Keratinocyte (primary cell): ENCODE measurements at places on chromosomes 12 and 14.

DNA sequence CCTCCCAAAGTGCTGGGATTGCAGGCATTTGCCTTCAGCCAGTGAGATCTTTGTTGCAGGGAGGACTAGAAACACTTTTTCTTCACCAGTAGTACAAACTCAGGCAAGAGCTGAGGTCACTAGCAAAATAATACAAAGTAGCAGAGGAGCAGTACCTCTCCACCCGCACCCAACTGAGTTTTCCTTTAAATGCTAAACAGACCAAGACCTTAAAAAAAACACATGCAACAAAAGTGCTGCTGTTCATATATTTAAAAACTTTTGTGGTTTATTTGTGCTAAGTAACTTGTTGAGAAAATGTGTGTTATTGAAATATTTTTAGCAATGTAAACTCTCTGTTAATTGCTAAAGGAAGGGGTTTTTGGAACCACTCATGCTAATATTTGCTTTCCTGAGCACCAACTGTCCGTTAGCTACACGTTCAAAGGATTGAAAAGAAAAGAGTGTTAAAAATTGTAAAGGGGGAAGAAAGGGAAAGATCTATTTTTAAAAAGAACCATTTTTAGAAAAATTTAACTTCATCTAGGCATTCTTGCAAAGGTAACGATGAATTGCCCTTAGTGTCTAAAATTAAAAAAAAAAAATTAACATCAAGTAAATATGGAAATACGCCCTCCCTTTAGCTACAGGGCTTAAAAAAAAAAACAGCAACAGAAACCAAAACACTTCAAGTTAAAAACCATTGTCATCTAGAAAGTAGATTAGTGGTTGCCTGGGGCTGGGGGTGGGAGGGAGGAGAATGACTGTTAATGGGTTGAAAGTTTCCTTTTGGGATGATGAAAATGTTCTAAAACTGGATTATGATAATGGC lies 114.0 kb upstream of the KRAS start:
- DNase-seq: no peak

DNA sequence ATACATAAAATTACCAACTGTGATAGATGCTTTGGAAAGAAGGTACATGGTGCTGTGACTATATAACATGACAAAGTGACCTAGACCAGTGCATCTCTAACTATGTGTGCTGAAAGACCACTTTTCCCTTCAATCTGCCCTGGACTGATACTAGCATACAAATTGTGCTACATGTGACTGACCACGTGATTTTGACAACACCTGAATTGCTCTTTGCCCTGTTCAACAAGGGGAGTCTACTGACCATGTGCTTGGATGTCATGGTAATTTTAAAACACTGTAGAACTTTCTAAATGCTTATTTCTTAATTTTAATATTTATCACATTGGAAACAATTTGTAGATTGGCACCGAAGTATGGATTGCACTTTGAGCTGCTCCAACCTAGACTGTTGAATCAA lies 142.4 kb downstream of the CAND1 start:
- DNase-seq: no peak

- no peak for DNase-seq
These were observed 147.6 kb downstream of the FOXN3 start for GRCh38 chr14:89269404-89269803.

DNA sequence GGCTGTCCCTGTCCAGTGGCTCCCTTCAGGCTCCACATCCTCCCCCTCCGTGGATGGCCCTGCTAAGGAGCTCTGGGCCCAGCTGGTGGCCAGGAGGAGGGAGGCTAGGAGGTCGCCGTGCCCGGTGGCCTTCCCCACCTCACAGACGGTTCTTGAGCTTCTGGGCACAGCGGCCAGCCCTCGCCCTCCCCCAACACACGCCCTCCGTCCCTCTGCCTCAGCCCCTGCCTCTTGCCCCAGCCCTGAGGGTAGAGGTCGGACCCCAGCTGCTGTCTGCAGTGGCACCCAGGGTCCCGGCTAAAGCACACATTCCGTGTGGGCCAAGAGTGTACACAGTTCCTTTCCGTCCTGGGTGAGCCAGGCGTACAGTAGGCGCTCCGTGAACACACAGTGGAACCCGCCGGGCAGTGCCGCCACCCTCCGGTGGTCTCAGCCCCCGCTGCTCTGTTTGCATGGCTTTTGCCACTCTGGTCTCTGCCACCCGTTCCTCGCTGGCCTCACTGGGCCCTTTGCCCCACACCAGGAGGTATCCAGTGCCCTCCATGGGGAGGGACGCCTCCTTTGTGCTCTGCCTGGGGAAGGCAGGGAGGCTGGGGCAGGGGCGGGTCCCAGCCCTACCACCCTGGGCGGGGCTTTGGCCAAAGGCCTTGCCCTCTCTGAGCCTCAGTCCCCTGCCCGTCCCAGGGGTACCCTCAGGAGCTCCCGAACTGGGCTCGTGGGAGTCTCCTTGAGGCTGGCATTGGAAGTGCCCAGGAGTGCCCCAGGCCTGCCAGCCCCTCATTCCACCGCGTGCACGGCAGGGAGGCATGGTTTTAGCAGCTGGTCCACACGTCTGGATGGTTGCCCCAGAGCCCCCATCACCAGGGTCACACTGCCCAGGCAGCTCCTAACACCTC lies 13.0 kb downstream of the TRMT61A start:
- no peak for DNase-seq

- no peak for DNase-seq
These were observed 182.7 kb downstream of the MYRFL start for GRCh38 chr12:70007687-70008086.

DNA sequence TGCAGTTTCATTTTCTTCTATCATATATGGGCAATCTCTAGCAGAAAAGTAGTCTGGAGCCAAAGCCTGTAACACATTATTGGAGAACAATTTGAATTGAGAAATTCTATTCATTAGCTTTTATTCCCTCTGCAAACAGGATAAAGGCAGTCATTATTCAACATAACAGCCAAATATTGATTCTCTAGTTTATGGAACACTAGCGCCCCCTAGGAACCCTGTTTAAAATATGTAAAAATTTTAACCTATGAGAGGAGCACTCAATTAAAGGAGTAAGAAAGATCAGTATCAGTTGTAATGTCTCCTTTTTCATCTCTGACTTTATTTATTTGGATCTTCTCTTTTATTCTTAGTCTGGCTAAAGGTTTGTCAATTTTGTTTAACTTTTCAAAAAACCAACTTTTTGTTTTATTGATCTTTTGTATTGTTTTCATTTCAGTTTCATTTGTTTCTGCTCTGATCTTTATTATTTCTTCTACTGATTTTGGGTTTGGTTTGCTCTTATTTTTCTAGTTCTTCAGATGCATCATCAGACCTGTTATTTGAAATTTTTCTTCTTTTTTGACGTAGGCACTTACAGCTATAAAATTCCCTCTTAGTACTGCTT lies 4.8 kb upstream of the LMNTD1 start:
- DNase-seq: no peak

DNA sequence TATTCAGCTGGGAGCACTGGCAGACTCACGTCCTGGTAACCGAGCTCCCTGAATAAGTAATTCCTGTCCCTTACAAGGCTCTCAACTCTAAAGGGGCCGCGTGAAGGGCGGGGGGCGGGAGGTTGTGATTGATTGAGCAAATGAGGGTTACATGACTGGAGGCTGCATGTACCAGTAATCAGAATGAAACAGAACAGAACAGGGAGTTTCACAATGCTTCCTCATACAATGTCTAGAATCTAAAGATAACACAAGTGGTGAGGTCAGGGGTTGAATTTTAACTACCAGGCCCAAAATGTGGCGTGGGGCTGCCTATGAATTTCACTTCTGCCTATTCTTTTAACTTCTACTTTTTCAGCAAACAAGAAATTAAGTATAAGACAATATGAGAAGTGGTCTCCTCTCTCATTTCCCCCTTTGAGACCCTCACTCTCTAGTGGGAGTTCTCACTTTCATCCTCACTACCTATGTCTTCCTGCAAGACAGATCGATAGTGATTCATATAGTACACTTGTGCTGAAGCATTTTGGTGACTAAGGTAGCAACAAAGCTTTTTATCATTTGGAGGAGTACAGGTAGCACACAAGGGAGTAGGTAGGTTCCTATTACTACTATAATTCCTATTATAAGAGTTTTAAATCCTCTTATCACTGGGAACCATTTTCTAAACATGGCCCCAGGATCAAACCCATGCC lies 239.8 kb downstream of the KTN1 start:
- DNase-seq: no peak

DNA sequence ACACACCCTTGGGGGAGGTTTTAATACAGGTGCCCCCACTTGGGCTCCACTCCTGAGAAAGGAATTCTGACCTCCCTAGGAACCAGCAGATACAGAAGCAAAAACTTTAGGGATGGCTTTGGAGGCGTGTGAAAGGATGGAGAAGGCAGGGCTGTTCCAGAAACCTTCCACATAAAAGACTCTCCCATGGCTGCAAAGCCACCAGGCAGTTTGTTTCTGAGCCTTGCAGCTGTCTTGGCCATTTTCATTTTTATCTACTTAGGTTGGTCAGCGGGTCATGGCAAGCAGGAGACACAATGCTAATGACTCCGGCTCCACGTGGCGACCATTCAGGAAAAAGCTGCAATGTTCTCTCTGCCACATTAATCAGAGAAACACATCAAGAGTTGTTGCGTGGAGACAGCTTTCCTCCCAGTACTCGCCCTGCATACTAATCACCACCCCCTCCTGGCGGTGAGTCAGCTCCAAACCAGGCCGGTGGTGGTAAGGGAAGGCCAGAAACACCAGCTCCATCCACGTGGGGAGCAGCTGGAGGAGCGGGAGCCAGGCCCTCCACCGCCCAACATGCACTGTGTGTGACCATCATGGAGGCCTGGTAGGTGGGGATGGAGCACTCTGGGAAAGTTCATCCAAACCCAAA lies 30.9 kb upstream of the IRF2BPL start:
- no peak for DNase-seq

- no peak for DNase-seq
These were observed 30.5 kb upstream of the CSRP2 start for GRCh38 chr12:76909290-76909689.

- DNase-seq: no peak
These were observed 10.9 kb downstream of the HIF1A start for GRCh38 chr14:61706096-61706690.

GRCh38 chr12:9925705-9926393 lies 6.3 kb downstream of the CLEC2A start:
- no peak for DNase-seq

GRCh38 chr12:74541074-74541473 lies 3.4 kb downstream of the ATXN7L3B start:
- DNase-seq: no peak

DNA sequence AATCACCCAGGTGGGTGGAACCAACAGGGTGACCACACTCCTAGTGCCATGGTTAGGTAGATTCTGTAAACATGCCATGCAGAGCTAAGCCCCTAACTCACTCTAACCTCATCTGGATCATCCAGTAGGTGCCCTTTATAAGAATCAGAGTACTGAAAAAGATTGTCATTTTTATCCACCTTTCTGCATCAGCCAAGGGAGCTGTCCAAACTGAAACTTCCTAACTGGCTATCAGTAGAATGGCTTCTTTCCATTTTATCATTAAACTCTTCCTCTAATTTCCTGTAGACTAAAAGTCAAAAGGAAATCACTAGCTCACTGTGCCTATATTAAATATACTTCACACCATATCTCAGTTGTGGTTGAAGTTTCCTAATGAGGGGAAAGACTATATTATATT lies 6.5 kb downstream of the KCNK10 start:
- no peak for DNase-seq

GRCh38 chr12:24948757-24949722 lies at the start of gene BCAT1:
Gene BCAT1, minus strand, starts transcription at chr12:24949101. Its CDS starts 169 bp downstream, at chr12:24948932.
- no peak for DNase-seq

GRCh38 chr12:82619644-82620043 lies 67.1 kb upstream of the TMTC2 start:
- DNase-seq: no peak

- no peak for DNase-seq
These were observed 76.0 kb downstream of the SYNE3 start for GRCh38 chr14:95440496-95440895.

GRCh38 chr12:92142251-92142926 lies 3.3 kb downstream of the BTG1 start:
- no peak for DNase-seq
